ENCODE measurements at places on chromosomes 2 and 18. TPM values are rescaled to one million over a fixed set of nuclear protein-coding genes. Genes with fewer than 3 reads are reported as not detected.

Gene AGPS
- polyA plus RNA-seq, result 14.1 TPM

Gene CHN1
- 2.2 TPM for polyA plus RNA-seq

Gene REG1A
- polyA plus RNA-seq, result not detected

Gene DSEL
- 2.9 TPM for polyA plus RNA-seq

Gene ALK
- polyA plus RNA-seq, result not detected

Gene DSG4
- polyA plus RNA-seq, result 0.50 TPM

Gene WNT6
- polyA plus RNA-seq, result not detected

Gene ALPP
- polyA plus RNA-seq, result not detected

Gene MARCO
- 0.17 TPM for polyA plus RNA-seq

Gene DCDC2C
- not detected for polyA plus RNA-seq

Gene DNAH7
- polyA plus RNA-seq, result 0.28 TPM

Gene AKAIN1
- not detected for polyA plus RNA-seq

Gene SKA1
- 1.1 TPM for polyA plus RNA-seq

Gene ITPRIPL1
- 0.58 TPM for polyA plus RNA-seq

Gene REG1B
- not detected for polyA plus RNA-seq

Gene ANKRD39
- polyA plus RNA-seq, result 7.2 TPM

Gene GKN2
- not detected for polyA plus RNA-seq

Gene GYPC
- polyA plus RNA-seq, result not detected

Gene TMEM178A
- 0.07 TPM for polyA plus RNA-seq

Gene PAX3
- polyA plus RNA-seq, result not detected

Gene FBLN7
- polyA plus RNA-seq, result 0.12 TPM

Gene LOXL3
- polyA plus RNA-seq, result 0.21 TPM

Gene FRZB
- not detected for polyA plus RNA-seq

Gene EGR4
- polyA plus RNA-seq, result not detected

Gene RGPD4
- 0.03 TPM for polyA plus RNA-seq

Gene LAMA1
- 4.1 TPM for polyA plus RNA-seq

Gene SLC9A4
- not detected for polyA plus RNA-seq

Gene RNF25
- polyA plus RNA-seq, result 82.5 TPM

Gene ABHD1
- polyA plus RNA-seq, result not detected

Gene MATN3
- 0.81 TPM for polyA plus RNA-seq

Gene IL1R1
- 6.9 TPM for polyA plus RNA-seq

Gene HMSD
- 0.94 TPM for polyA plus RNA-seq

Gene REL
- 9.0 TPM for polyA plus RNA-seq

Gene ABCG5
- polyA plus RNA-seq, result not detected

Gene MAPK4
- polyA plus RNA-seq, result not detected

Gene ONECUT2
- under 0.01 TPM for polyA plus RNA-seq

Gene SP140L
- polyA plus RNA-seq, result 9.4 TPM

Gene RNU2-63P
- polyA plus RNA-seq, result 2.4 TPM

Gene CNGA3
- 0.01 TPM for polyA plus RNA-seq

Gene LRATD1
- polyA plus RNA-seq, result 4.3 TPM

Gene UGT1A1
- 2.7 TPM for polyA plus RNA-seq

Gene SCTR
- not detected for polyA plus RNA-seq

Gene IL37
- polyA plus RNA-seq, result 0.73 TPM

Gene MYOM1
- 0.01 TPM for polyA plus RNA-seq

Gene RGPD3
- polyA plus RNA-seq, result 0.06 TPM

Gene RUFY4
- polyA plus RNA-seq, result not detected

Gene SALL3
- polyA plus RNA-seq, result not detected

Gene TRIM43
- not detected for polyA plus RNA-seq

Gene CREG2
- 1.7 TPM for polyA plus RNA-seq

Gene GDF7
- not detected for polyA plus RNA-seq

Gene TMEFF2
- not detected for polyA plus RNA-seq

Gene FSHR
- not detected for polyA plus RNA-seq

Gene IL36RN
- polyA plus RNA-seq, result 3.9 TPM

All from keratinocyte (primary cell).